ENCODE measurements at places on chromosomes 5 and 9.

DNA sequence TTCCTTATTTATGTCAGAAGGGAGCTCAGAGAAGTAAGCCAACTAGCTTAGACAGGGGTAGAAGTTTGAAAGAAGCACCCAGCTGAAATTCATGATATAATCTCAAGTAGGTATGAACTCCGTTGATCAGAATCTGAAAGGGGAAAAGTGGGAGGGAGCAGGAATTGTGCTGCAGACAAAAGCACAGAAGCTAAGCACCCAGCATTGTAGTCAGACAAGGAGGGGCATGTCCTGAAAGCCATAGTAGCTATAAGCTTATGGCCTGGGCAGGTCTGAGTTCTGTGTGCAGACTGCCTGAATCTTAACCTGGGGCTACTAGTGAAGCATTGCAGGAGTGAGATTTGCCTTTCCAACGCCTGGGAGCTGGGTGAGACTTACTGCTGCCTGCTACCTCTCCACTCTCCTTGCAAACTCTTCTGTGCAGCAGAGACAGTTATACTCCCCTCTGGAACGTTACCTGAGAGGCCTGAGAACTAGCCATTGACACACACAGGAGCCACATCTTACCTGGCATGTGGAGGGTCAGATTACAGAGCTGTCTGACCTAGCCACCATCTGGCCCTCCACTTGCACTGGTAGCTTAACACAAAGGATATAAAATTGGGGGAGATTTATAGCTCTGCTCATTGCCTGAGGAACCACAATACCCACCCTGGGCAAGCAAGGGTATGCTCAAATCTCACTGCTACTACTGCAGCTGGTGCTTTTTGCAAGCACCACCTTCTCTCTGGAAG lies 9.8 kb upstream of the CYLC2 start:
- DNase-seq, result no peak

DNA sequence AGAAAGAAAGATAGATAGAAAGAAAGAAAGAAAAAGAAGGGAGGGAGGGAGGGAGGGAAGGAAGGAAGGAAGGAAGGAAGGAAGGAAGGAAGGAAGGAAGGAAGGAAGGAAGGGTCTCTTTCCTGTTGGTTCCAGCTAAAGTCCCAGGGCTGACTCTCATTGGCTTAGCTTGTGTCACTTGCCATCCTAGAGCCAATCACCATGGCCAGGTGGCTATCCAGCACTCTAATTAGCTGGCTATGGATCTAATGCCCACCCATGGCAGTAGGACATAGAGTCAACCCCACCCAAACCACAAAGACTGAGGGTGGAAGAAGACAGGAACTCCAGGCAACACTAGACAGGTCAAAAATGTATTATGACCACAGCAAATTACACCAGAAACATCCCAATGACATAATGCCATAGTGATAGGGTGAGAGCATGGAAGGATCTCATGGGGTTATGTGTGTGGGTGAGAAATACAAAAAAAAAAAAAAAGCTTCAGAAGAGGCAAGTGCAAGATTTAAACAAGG lies 10.8 kb upstream of the CPLX2 start:
- no peak for DNase-seq

- DNase-seq, result no peak
Measured at GRCh38 chr5:169126481-169127021, 174.4 kb downstream of the SLIT3 start.

GRCh38 chr5:118236108-118236849 lies 752.1 kb downstream of the DTWD2 start:
- DNase-seq, result no peak

- DNase-seq, result no peak
Measured at GRCh38 chr5:1415059-1415425, 30.2 kb downstream of the SLC6A3 start.

GRCh38 chr5:169805937-169806700 lies 169.0 kb downstream of the DOCK2 start:
- DNase-seq, result no peak

DNA sequence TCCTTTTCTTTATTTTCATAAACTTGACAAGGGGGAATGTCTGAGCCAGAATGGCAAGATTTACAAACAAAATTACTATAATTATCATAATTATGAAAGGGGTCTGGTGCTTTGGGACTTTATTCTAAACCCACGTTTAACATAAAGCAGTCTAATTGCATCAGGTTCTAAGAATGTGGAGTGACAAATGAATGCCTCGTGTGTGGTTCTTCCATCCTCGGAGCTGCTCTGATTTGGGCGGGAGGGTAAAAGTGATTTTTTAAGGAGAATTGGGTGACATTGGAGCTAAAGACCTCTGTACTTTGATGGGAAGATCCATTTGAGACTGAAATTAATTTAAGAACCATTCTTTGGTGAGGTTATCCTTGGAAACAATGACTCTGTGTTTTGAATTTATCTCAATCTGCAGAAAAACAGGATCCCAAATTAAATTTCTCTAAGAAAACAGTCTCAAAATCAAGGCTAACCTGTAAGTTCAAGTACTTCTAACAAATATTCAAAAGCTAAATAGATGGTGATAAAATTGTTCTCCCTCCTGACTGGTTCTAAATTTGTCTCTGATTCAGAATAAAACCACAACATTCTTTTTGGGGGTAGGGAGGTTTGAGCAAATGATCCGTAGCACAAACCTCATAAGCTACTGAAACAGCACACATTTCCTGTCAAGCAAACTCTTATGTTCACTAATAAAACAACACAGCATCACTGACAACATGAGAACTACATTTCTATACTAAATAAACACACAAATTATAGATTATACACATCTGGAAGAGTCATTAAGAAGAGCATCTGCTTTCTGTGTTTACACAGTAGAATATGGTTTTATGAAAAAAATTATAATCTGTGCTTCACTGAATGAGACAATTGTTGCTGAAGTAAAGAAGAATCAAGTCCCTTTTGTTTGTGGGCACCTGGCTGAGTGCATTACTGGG lies 85.5 kb downstream of the DCP2 start:
- no peak for DNase-seq

- no peak for DNase-seq
Measured at GRCh38 chr5:168752012-168752411, 172.8 kb upstream of the PANK3 start.

DNA sequence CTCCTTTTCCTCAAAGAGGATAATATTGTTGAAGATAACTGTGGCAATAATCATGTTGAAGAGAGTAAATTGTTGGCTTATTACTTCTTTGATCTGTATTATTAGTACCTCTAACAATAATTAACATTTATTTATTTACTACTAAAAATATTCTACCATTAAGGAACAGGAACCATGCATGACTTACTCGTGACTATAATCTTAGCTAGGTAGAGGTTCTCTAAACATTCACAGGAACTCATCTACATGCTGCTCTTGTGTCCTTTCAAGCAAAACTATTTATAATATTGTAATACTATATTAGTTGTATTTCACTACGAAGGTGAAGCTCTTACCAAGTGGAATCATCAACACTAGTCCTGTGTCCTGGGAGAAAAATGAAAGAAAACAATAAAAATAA lies 3.1 kb downstream of the SOX30 start:
- DNase-seq, result no peak

DNA sequence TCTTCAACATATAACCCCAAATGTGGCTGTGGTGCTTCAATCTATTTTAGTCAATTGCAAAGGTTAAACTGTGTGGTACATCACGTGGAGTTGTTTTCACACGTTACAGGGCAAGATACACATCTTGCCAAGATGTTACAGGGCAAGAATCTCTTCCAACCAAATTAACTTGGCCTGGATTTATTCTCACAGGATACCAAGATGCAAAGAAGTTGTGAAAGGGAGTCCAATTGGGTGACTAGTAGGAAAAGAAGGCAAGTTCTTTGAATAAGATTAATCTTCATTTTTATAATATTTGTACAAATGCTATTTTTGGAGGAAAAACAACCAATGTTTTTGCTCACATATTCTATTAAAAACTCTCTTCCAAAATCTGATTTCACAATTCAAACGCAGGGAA lies 4.8 kb upstream of the IFNA8 start:
- no peak for DNase-seq

GRCh38 chr5:87268970-87269377 lies 1.3 kb downstream of the RASA1 start:
- no peak for DNase-seq

DNA sequence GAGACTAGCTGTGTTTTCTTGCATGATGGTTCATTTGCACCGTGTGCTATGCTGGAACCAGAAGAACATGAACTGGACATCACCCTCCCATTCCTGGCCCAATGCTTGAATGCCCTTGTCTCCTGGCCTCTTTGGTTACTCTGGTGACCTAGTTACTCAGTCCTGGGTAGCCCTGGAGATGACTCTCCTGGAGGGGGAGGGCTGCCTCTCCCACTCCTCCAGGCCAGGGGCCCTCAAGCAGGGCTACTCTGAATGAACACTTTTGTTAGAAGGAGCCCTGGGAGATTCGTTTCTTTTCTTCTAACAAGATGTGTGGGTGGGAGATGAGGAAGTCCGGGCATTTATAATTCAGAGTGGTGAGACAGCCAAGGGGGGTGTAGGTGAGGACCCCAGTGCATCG lies 12.0 kb upstream of the NKX2-5 start:
- no peak for DNase-seq

GRCh38 chr5:175166026-175166425 lies 278.0 kb downstream of the DRD1 start:
- DNase-seq, result no peak

DNA sequence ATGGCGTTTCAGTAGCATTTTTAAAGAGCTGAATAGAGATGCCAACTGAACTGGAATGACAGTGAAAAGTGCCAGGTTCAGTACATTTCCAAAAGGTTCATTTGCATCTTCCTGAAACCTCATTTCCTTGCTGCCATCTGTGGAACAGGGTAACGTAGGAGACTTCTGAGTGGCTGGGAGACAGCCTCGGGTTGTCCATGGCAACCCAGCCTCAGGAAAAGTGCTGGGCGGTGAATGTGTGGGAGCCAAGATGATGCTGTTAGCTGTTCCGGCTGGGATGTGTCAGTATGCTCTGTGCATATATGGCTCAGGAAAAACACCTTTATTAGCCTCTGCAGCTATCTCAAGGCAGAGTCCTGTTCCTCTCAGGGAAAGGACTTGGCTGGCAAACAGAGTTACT lies 87.5 kb downstream of the KLHL3 start:
- no peak for DNase-seq

DNA sequence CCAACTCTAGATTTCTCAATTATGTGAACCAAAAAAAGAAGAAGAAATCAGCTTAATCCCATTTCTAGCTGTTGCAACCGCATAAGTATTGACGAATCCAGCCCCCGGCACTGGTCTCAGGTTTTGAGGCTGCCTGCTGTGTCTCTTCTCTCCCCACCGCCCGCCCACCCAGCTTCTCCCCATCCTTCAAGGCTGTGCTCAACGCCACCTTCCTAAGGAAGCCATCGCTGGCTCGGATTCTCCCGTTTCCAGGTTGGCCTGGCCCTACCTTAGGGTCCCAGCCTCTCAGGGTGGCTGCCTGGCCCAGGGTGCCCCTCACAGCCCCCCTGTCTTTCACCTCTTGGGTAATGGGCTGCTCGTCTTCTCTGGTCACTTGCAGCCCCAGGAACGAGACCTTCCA lies 77.8 kb downstream of the HRH2 start:
- no peak for DNase-seq

- DNase-seq, result no peak
Measured at GRCh38 chr9:114746591-114747346, 59.1 kb downstream of the TNFSF15 start.
